ENCODE measurements at places on chromosomes 12 and 14. TPM values are rescaled to one million over a fixed set of nuclear protein-coding genes. Genes with fewer than 3 reads are reported as not detected.

The HOXC6 gene
- total RNA-seq: 0.70 TPM

The RARG gene
- 4.2 TPM for total RNA-seq

DNA sequence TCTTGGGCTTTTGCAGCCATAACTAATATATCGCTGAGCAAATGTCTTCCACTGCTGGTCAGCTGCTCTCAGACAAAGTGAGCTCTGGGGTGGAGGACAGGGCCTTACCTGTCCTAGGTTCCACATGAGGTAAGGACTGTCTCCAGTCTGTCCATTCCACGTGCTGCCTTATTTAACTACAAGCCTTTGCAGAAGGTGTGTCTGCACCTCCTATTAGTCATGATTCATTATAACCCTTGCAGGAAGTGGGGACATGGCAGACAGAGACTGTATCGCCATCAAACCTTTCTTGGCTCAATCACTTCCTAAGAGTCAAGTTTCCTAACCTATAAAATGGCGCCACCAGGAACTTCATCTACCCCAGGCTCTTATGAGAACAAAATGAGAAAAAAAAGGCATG, 46.9 kb downstream of the SLC25A47 start:
- no peak overlapping the region for H3K27ac ChIP-seq
- no peaks in the 10 kb centered on the region for H3K27me3 ChIP-seq
- no peaks in the 10 kb centered on the region for H3K36me3 ChIP-seq
- H3K4me1 ChIP-seq: no peaks in the 10 kb centered on the region
- no peak overlapping the region for H3K4me3 ChIP-seq

DNA sequence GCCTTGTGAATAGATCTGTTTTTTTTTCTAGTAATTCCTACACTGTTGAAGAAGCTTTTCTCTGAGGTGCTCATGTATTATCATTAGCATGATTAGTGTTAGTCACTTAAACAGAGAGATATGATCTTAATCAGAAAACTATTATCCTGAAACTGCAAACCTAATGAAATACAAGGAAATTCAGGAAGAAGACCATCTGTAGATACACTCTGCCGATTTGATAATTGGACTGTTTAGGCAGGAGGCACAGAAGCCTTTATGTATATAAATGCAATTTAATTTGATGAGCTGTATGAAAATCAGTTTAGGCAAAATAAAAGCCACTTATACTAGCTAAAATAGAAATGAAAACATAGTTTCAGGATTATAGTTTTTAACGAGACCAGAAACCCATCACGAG, 23.3 kb downstream of the PDZRN4 start:
- H3K4me3 ChIP-seq: no peak overlapping the region
- no peaks in the 10 kb centered on the region for H3K27me3 ChIP-seq
- no peaks in the 10 kb centered on the region for H3K36me3 ChIP-seq

- no peak overlapping the region for H3K4me3 ChIP-seq
- no peaks in the 10 kb centered on the region for H3K27me3 ChIP-seq
- no peak for DNase-seq
- no peaks in the 10 kb centered on the region for H3K4me1 ChIP-seq
- no peaks in the 10 kb centered on the region for H3K36me3 ChIP-seq
- H3K27ac ChIP-seq: no peak overlapping the region
Measured at GRCh38 chr12:114868995-114869834, 185.2 kb upstream of the TBX3 start.

DNA sequence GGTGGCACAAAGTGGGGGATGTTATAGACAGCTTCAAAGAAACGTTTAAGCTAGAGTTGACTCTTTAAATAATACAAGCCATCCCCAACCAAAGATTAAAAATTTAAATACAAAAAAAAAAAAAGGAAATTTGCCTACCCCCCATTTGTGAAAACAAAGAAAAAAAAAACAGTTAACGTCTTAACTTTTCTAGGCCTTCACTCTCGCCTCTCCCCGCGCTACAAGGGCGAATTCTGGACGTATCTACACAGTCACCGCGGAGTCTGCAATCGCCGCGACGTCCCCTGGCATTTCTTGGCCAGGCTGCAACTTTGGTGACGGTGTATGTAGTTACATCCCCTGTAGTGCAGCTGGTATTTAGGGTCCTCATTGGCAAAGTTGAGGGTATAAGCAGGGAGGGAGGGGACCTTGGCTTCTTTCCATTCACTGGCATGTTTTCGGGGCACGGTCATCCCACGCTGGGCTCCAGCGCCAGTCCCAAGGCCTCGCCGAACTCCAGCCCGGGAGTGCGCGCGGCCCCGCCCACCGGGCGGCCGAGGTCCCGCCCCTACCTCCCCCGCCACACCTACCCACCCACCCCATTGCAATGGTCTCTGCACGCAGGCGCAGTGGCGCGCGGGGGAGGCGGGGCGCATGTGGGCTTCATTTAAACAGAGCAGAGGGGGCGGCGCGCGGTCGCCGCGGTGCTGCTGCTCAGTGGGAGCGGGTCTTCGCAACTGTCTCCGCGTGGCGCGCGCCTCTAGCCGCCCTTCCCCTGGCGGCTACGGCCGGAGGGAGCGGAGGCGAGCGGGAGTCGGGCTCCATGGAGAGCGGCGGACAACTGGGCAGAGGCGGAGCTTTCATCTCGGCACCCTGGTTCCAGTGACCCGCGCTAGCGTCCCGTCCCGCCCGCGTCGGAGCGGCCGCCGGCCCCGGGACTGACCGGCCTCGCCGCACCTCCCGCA, at the start of gene NUDT4:
NUDT4 (plus strand) TSS at position 674 of the 944 bp plus-strand sequence. CDS start 398 bp downstream, outside the sequence.
- H3K4me3 ChIP-seq: peak within 1 kb of the TSS; percentile 68
- H3K36me3 ChIP-seq: no peaks in the 10 kb centered on the region
- DNase-seq: peak; percentile 98
- H3K27me3 ChIP-seq: no peaks in the 10 kb centered on the region
- peak within 1 kb of the TSS; percentile 94 for H3K27ac ChIP-seq

Data from Peyer's patch (tissue), 4 donors.